ENCODE measurements at places on chromosomes 3 and 15. TPM values are rescaled to one million over a fixed set of nuclear protein-coding genes. Genes with fewer than 3 reads are reported as not detected.

- peak overlapping the region; percentile 84 for H3K27ac ChIP-seq
- no peaks in the 10 kb centered on the region for H3K36me3 ChIP-seq
- H3K4me1 ChIP-seq: peaks cover 52% of the 10 kb centered on the region
- H3K27me3 ChIP-seq: no peaks in the 10 kb centered on the region
- H3K4me3 ChIP-seq: no peak overlapping the region
- DNase-seq: peak; percentile 61
Observed at GRCh38 chr3:147937341-147937740, 528.2 kb downstream of the ZIC1 start.

- DNase-seq: no peak
- no peaks in the 10 kb centered on the region for H3K4me1 ChIP-seq
Observed at GRCh38 chr3:72171946-72172345, 387.0 kb upstream of the PROK2 start.

DNA sequence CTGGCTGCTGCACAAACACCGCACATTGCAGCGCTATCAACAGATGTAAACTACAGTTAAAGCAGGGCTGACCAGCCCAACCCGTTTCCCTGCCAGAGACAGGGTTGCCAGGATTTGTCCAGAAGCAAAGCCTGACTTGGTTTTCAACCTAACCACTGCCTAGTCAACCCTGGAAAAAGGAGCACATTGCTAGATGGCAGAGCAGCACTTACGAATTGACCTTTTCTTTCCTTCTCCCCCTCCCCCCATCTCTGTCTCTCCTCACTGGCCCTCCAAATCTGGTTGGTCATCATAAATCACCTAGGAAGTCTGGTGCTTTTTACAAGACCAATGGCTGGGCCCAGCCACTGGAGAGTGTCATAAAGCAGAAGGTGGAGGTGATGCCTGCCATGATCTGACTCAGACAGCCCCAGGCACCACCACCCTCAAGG, 51.3 kb downstream of the ABCC5 start:
- H3K4me1 ChIP-seq: no peaks in the 10 kb centered on the region
- no peak overlapping the region for H3K27ac ChIP-seq
- no peaks in the 10 kb centered on the region for H3K27me3 ChIP-seq
- H3K36me3 ChIP-seq: peaks cover 3% of the 10 kb centered on the region
- no peak overlapping the region for H3K4me3 ChIP-seq

DNA sequence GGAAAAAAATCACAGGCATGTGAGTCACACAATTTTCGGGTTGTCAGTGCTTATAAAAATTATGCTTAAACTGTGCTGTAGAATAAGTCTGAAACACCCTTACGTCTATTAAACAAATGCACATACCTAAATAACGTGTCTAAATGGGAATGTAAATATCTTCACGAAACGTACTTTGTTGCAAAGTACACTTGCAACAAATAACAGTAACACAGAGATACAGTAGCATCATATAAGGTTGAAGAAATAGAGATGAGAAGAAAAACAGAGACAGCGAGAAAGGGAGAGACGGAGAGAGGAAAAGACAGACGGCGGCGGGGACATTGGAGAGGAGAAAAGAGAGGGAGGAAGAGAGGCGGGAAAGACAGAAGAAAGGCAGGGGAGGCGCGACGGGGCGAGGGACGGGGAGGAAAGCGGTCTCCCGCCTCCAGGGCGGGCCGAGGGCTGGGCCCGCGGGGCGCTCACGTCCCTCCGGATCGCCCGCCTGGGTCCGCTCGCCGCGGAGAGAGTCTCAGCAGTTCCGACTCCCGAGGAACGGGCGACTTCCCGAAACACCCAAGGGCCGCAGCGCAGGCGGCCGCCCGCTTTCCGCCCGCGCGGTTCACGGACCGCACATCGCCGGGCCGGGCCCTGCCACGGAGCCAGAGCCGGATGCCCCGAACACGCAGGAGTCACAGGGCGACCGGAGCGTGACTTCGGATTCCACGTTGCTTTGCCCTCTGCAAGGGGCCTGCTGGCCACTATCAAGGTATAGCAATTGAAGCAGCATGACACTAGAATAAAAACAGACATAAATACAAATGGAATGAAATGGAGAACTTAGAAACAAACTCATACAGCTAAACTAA, 153.4 kb downstream of the LMLN start:
- H3K27me3 ChIP-seq: no peaks in the 10 kb centered on the region
- no peak overlapping the region for H3K27ac ChIP-seq
- peaks cover 5% of the 10 kb centered on the region for H3K4me1 ChIP-seq
- H3K4me3 ChIP-seq: no peak overlapping the region
- no peak for DNase-seq

DNA sequence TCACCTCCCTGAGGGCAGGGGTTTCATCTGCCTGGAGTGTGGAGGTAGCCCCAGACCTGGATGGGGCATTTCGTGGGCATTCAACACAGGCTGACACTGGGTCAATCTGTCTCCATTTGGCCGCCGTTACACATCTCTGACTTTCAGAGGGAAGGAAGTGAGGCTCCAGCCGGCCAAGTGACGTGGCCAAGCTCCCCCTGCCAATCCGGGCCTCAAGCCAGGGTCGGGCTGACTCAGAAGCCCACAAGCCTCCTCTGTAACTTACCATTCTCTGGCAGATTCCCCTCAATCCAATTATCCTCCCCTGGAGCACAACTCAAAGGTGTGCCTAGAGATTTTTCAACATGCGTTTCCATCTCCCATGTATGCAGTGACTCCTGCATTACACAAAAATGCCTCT, 227.6 kb downstream of the KLF13 start:
- no peaks in the 10 kb centered on the region for H3K27me3 ChIP-seq
- no peak for DNase-seq
- H3K4me1 ChIP-seq: no peaks in the 10 kb centered on the region
- no peak overlapping the region for H3K27ac ChIP-seq

DNA sequence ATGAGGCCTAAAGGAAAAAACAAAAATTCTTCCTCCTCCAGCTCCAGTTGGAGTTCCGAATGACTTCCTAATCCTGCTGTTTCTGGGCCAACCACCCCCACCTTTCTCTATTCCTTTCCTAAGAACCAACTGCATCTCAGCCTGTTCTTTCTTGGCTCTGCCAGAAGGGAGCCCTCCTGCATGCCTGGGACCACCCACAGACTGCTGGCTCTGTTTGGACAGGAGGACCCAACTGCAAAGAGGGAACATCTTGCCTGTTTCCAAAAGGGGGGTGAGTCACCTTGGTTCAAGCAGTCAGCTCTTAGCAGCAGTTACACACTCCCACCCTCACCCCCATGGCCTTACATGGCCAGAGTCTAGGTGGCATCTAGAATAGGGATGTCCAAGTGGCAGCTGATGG, 116.0 kb upstream of the PRICKLE2 start:
- H3K4me3 ChIP-seq: no peak overlapping the region
- no peaks in the 10 kb centered on the region for H3K27me3 ChIP-seq
- no peaks in the 10 kb centered on the region for H3K36me3 ChIP-seq
- H3K4me1 ChIP-seq: no peaks in the 10 kb centered on the region

- H3K27me3 ChIP-seq: no peaks in the 10 kb centered on the region
- no peak for DNase-seq
- no peaks in the 10 kb centered on the region for H3K4me1 ChIP-seq
- no peak overlapping the region for H3K4me3 ChIP-seq
- H3K27ac ChIP-seq: no peak overlapping the region
- H3K36me3 ChIP-seq: peaks cover 24% of the 10 kb centered on the region
Observed at GRCh38 chr3:142542054-142542453, 36.5 kb downstream of the ATR start.

- no peaks in the 10 kb centered on the region for H3K27me3 ChIP-seq
- DNase-seq: no peak
- no peak overlapping the region for H3K4me3 ChIP-seq
- no peaks in the 10 kb centered on the region for H3K36me3 ChIP-seq
- H3K27ac ChIP-seq: no peak overlapping the region
- H3K4me1 ChIP-seq: no peaks in the 10 kb centered on the region
Observed at GRCh38 chr3:47314056-47314764, 31.5 kb downstream of the KLHL18 start.

- no peaks in the 10 kb centered on the region for H3K4me1 ChIP-seq
- H3K27me3 ChIP-seq: no peaks in the 10 kb centered on the region
- no peak for DNase-seq
- H3K36me3 ChIP-seq: no peaks in the 10 kb centered on the region
Observed at GRCh38 chr3:74033381-74033780, 408.6 kb upstream of the PDZRN3 start.

- H3K27ac ChIP-seq: no peak overlapping the region
- DNase-seq: peak; percentile 76
- H3K27me3 ChIP-seq: no peaks in the 10 kb centered on the region
- no peak overlapping the region for H3K4me3 ChIP-seq
- peaks cover 16% of the 10 kb centered on the region for H3K4me1 ChIP-seq
- H3K36me3 ChIP-seq: no peaks in the 10 kb centered on the region
Observed at GRCh38 chr3:127162947-127163645, 29.8 kb upstream of the PRR23E start.

RYR3 gene
- total RNA-seq: 20.0 TPM

SAMMSON gene
- not detected for total RNA-seq

All from SJCRH30 (cell line).